Smooth muscle cell of the pulmonary artery (primary cell): ENCODE measurements at places on chromosomes 6 and 20. TPM values are rescaled to one million over a fixed set of nuclear protein-coding genes. Genes with fewer than 3 reads are reported as not detected.

TMEM244 gene
- total RNA-seq = not detected in 2 replicates

AKAP12 gene
- 45.4 and 94.6 TPM in 2 replicates for total RNA-seq

CD93 gene
- 0.63 and 1.6 TPM in 2 replicates for total RNA-seq

RSPO4 gene
- total RNA-seq = 0.46 TPM in 1 of 2 replicates, not detected in the other

PLEKHG1 gene
- total RNA-seq = 0.59 and 2.4 TPM in 2 replicates

FUT9 gene
- total RNA-seq = not detected in 2 replicates

RALGAPB gene
- total RNA-seq = 32.9 and 33.8 TPM in 2 replicates

PDE10A gene
- total RNA-seq = 8.5 and 16.0 TPM in 2 replicates

PTCRA gene
- total RNA-seq = not detected in 2 replicates

CTCFL gene
- total RNA-seq = not detected in 2 replicates

TBXT gene
- total RNA-seq = not detected in 2 replicates

BACH2 gene
- total RNA-seq = 0.07 and 0.17 TPM in 2 replicates

POLR1C gene
- 16.6 and 24.9 TPM in 2 replicates for total RNA-seq

TRIM40 gene
- not detected in 2 replicates for total RNA-seq
